Stimulated activated effector memory CD8-positive, alpha-beta T cell treated with anti-CD3 and anti-CD28 coated beads, Interleukin-12 subunit alpha, Interleukin-12 subunit beta, amount 100 ng/mL, for 72 hours (primary cell): ENCODE measurements at places on chromosomes 5 and 9.

DNA sequence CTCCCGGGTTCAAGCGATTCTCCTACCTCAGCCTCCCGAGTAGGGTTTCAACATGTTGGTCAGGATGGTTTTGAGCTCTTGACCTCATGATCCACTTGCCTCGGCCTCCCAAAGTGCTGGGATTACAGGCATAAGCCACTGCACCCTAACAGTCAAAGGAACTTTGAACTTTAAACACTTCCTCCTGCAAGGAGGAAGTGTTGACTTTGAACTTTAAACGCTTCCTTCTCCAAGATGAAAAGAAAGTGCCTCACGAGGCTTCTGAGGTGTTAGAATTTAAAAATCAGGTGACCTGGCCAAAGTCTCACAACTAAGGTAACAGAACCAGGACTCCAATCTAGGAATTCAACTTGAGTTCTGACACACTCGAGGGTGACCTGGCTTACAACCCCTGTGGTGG lies 150.9 kb downstream of the BRINP1 start:
- no peak for DNase-seq

GRCh38 chr9:115220319-115221005 lies 102.5 kb upstream of the TNC start:
- DNase-seq, result no peak

GRCh38 chr9:133881671-133882381 lies 110.3 kb downstream of the VAV2 start:
- DNase-seq, result no peak

GRCh38 chr5:121285801-121286521 lies 565.7 kb upstream of the FTMT start:
- no peak for DNase-seq

GRCh38 chr5:42982107-42982622 lies 58.0 kb downstream of the ANXA2R start:
- DNase-seq, result no peak

DNA sequence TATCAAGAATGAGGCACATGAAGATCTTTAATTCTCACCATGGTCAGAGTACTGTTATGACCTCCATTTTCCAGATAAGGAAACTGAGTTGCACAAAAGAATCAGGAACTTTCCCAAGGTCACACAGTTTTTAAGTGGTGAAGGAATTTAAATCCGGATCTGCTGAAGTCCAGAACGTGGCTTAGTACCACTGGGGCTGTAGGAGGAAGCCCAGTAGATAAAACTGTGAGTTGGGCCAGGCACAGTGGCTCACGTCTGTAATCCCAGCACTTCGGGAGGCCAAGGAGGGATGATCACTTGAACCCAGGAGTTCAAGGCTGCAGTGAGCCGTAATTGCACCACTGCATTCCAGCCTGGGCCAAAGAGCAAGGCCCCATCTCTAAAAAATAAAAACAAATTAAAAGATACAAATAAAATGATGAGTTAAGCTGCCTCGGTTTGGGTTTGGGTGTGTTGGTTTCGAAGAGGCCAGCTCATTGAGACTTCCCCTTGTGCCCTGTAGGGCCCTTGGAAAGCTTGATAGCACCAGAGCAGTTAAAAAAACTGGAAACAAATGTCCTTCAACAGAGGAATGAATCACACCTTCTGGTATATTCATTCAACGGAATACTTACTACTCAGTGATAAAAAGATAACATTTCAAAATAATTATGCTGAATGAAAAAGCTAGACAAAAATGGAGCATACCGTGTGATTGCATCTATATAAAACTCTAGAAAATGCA lies 20.1 kb downstream of the ATOX1 start:
- no peak for DNase-seq

DNA sequence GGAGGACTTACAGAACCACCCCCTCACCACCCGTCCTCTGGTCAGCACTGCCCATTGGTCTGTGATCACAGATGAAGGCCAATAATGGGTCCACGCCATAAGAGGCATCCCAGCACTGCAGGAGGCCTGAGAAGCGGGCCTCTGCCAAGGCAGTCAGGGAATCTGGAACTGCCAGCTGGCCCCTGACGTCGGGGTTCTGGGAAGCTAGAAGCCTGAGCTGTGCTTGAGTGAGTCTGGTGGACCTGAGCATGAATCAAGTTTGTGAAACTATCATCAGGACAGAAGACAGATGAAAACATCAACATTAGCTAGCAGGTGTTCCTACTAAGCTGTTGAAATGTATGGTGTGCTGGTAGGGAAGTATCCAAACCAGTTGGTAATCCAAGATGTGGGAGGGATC lies 7.8 kb downstream of the ANGPTL2 start:
- DNase-seq, result no peak

DNA sequence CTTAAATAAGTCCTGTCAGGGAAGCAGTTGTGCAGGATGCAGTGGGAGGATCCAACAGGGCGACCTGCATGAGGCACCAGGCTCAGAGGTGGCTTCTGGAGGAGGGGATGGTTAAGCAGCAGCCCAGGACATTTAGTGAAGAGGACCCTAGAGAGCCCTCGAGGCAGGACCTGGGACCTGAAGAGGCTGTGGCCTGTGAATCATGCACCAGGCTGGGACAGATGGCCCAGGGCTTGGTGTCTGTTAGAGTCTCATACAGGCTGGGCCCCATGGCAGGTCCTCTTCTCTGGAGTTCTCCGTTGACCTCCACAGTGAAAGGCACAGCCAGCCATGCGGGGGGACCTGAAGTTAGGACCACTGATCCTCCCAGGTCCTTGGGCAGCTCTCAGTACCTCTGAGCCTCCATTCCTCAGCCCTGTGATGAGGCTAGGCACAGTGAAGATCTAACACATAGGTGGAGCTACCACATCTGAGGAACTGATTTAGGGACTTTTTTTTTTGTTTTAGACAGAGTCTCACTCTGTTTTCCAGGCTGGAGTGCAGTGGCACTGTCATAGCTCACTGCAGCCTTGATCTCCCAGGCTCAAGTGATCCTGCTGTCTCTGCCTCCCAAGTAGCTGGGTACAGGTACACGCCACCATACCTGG lies 60.8 kb upstream of the GARNL3 start:
- DNase-seq, result no peak

DNA sequence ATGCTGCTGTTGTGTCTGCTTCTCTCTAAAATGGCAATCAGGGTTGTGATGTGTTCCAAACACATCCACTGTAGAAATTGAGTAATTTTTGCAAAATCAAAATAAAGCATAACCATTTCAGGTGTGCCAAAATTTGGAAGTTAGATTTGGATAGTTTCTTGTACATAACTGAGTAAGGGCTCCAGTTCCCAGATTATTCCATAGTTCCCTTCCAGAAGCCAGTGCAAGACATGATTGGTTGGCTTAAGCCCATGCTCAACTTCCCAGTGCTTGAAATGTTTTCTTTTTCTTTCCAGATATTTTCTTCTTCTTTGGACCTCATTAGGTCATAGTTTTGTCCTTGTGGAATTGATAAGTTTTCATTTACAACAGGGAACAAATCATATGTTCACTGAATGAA lies 64.2 kb downstream of the SNCAIP start:
- no peak for DNase-seq

- DNase-seq, result no peak
These were observed 1916.7 kb downstream of the EFNA5 start for GRCh38 chr5:105754056-105754455.

DNA sequence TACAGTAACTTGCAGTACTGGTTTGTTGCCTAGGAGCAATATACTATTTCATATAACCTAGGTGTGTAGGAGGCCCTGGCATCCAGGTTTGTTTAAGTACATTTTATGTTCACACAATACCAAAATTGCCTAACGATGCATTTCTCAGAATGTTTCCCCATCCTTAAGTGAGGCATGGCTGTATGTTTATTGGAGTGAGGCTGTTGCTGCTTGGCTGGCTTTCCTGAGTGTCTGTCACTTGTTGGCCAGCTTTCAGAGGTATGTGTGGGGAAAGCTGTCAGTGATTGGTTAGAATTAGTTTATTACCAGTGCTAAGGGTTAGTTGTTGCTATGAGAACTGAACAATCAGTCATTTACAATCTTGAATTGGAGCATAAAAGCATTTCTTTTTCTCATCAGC lies 154.1 kb upstream of the CDH12 start:
- no peak for DNase-seq

DNA sequence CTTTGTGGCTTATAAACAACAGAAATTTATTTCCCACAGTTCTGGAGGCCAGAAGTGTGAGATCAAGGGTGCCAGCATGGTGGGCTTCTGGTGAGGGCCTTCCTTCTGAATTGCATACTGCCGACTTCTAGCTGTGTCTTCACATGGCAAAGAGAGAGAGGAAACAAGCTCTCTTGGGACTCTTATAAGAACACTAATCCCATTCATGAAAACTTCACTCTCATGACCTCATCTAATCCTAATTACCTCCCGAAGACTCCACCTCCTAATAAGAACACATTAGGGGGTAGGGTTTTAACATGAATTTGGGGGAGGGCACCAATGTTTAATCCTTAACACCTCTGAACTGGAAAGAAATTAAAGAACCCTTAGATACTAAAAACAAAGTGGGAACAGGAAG lies 75.9 kb upstream of the MINAR2 start:
- DNase-seq, result no peak

DNA sequence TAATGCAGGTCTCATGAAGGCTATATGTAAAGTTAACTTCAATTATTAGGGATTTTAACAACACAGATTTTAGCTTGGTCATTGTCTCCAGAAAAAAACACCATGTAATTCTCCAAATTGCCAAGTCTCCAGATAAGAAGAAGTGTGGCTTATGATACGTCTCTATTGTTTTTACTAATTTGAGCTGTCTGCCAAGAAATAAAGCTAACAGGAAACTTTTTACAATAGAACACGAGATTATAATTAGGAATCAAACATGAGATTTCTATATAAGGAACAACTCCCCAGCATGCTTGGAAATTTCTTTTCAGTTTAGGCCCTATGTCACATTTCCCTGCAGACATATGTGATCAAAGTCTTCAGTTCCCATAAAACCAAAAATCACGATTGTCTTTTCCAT lies 142.7 kb downstream of the MCTP1 start:
- no peak for DNase-seq

- DNase-seq, result no peak
These were observed 554 bp downstream of the JAK2 start for GRCh38 chr9:4985386-4986266.

- DNase-seq, result no peak
These were observed 219.4 kb downstream of the ATPSCKMT start for GRCh38 chr5:10030219-10030831.

GRCh38 chr9:91197232-91198181 lies 164.2 kb downstream of the AUH start:
- no peak for DNase-seq

- DNase-seq, result no peak
These were observed 194.3 kb downstream of the SEMA5A start for GRCh38 chr5:9351546-9351945.

- DNase-seq, result no peak
These were observed 75.0 kb downstream of the TMEM232 start for GRCh38 chr5:110651507-110651906.

DNA sequence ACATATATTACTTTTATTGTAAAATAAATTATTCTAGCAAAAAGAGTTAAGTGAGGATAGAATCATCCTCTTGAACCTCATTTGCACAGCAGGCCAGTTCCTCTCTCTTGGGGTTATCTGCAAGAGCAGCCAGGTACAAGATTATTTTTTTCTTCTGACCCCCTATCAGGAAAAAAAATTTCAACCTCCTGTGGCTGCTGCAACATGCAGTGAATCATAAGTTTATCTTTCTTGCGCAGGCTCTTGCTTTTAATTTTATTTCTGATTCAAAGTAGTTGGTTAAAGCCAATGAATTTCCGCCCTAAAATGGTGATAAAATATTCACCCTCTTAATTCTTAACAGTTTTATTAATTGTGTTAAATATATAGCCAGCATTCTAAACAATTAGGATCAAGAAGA lies 69.7 kb upstream of the PPP3R2 start:
- DNase-seq, result no peak

DNA sequence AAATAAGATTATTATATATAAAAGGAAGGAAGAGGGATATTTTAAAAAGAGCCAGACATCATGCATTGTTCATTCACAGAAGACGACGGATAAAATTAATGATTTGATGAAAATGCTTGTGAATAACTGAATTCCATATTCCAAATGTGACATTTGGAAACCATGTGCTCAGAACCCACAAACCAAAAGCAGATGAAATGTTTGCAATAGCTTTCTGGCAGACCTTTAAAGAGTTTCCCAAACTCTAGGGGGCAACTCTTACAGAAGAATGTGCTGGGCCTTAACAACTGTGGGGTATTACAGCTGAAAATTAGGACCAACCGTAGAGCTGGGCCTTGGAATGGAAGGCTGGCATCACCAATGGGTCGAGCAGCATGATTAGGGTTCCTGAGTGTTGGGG lies 471.0 kb downstream of the EFNA5 start:
- no peak for DNase-seq

- DNase-seq, result no peak
These were observed 19.7 kb downstream of the ANP32B start for GRCh38 chr9:98002808-98003207.

DNA sequence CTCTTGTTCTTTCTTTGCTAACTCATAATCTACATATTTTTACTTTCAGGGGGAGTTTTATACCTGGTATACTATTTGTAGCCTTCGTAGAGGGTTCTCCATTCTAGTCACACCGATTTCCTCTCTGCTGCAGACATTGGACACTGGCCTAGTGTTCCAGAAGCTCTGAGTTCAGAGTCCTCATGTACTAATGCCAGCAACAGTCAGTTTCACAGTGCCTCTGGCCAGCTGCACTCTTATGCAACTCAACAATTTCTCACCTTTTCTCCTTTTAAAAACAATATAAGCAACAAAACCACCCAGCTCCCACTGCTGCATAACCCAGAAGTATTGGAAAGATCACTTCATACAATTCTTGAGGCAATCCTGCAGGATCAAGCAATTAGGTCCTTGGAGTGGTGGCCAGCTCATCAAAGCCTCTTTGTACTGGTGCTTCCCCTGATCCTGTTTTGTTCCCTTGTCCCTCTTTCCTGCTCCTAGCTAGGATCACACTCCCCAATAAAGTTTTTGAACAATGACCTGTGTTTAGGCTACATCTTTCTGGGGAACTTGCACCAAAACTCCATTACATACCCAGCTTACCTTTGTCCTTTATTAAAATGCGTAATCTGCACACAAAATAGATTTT lies 98.1 kb upstream of the TUT7 start:
- DNase-seq, result no peak

DNA sequence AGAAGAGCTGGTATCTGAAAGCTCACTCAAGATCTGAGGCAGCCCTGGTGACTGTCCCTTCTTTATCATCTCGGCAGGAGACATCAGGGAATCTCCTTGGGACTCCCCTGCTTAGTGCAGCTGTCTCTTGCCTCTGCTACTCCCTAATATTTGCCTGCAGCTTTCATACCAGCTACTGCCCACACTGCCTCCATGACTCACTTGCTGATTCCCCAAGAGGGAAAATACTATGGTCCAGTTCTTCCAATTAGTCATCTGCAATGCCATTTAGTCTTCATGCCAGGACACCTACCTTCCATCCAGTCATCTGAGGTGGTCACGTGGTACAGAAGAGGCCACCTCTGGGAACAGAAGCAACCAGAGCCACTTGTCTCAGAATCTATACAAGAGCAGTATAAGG lies 270.8 kb downstream of the NTRK2 start:
- no peak for DNase-seq

- no peak for DNase-seq
These were observed 244.2 kb downstream of the PIK3R1 start for GRCh38 chr5:68459810-68460139.
